ENCODE measurements at places on chromosomes 3 and 15.

DNA sequence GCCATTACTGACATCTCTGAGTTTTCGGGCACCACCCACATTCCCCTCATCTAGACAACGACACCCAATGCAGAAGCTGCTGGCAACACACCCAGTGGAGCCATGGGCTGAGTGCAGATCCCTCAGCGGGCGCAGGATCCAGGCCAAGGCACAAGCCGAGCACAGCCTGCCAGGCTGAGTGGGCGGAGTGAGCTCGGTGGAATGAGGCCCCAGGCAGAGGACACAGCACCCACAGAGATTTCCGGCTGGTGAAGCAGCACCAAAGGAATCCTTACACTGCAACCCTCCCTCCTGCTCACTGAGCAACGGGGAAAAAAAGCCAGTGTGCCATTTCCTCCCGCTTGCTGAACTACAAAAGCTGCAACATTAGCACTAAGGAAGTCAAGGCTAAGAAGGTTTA lies 34.3 kb downstream of the ZMAT3 start:
- no peaks in the 10 kb centered on the region for H3K27me3 ChIP-seq
- H3K4me1 ChIP-seq, result peaks cover 3% of the 10 kb centered on the region
- no peaks in the 10 kb centered on the region for H3K36me3 ChIP-seq
- no peak overlapping the region for H3K4me3 ChIP-seq
- H3K27ac ChIP-seq, result no peak overlapping the region

DNA sequence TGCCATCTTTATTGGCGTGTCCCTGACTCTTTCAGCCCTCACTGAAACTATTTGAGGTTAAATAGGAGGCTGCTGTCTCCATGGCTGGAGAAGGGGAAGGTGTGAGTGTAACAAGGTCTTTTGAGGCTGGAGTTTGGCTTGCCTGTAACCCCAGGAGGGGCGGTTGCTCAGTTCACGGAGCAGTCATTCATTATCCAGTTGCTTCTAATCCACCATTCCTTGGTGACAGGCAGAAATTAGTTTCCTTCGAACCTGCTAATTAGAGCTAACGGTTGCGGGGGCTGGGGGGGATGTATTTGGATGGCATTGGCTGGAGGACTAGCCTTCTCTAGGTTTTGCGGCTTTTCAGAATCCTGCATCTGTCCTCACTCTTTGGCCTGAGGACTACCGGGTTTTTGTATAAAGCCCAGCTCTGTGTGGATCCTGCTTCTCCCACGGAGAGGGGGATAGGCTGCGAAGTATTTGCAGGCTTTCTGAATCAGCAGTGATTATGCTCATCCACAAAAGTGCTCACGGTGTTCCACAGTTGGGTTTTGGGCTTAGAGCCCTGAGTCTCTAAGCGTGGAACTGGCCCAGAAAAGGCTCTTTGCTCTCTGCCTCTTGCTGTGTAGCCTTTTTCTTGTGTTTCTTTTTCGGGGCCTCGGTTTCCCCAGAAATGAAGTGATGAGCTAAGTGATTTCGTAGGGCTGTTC lies 18.6 kb downstream of the FGD5 start:
- no peak overlapping the region for H3K27ac ChIP-seq
- no peaks in the 10 kb centered on the region for H3K27me3 ChIP-seq
- no peak for DNase-seq

- no peaks in the 10 kb centered on the region for H3K27me3 ChIP-seq
- DNase-seq, result no peak
- peaks cover 3% of the 10 kb centered on the region for H3K36me3 ChIP-seq
- no peak overlapping the region for H3K27ac ChIP-seq
- no peak overlapping the region for H3K4me3 ChIP-seq
These were observed 51.3 kb upstream of the SCAANT1 start for GRCh38 chr3:63963496-63963895.

DNA sequence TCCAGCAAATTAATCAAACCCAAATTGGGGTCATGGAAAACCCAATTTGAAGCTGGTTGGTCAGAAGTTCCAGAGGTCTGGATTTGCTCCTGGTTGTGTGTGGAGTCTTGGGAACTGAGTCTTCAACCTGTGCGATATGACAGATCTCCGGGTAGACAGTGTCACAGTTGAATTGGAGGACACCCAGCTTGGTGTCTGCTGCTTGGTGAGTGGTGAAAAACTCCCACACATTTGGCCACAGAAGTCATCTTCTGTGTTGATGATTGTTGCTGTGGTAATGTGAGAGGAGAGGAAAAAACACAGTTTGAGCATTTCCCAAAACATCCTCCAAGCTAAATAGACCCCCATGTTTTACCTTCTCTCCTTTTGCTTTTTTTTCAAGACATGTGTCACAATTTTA lies 218.1 kb downstream of the TP63 start:
- H3K27me3 ChIP-seq, result no peaks in the 10 kb centered on the region
- H3K4me3 ChIP-seq, result no peak overlapping the region
- no peaks in the 10 kb centered on the region for H3K36me3 ChIP-seq

GRCh38 chr15:98518823-98519561 lies 129.3 kb upstream of the IGF1R start:
- H3K4me3 ChIP-seq, result no peak overlapping the region
- no peaks in the 10 kb centered on the region for H3K27me3 ChIP-seq
- H3K36me3 ChIP-seq, result no peaks in the 10 kb centered on the region
- peaks cover 4% of the 10 kb centered on the region for H3K4me1 ChIP-seq

- H3K27me3 ChIP-seq, result peaks cover under 1% of the 10 kb centered on the region
- H3K4me1 ChIP-seq, result peaks cover 1% of the 10 kb centered on the region
- H3K27ac ChIP-seq, result no peak overlapping the region
- no peaks in the 10 kb centered on the region for H3K36me3 ChIP-seq
These were observed 96.0 kb downstream of the RPLP1 start for GRCh38 chr15:69548395-69549180.

- H3K36me3 ChIP-seq, result no peaks in the 10 kb centered on the region
- no peak overlapping the region for H3K27ac ChIP-seq
- H3K4me1 ChIP-seq, result no peaks in the 10 kb centered on the region
- H3K27me3 ChIP-seq, result peaks cover 2% of the 10 kb centered on the region
- no peak for DNase-seq
- H3K4me3 ChIP-seq, result no peak overlapping the region
These were observed 28.7 kb upstream of the ATP2B2 start for GRCh38 chr3:10534066-10534465.

- DNase-seq, result no peak
- no peak overlapping the region for H3K27ac ChIP-seq
- no peaks in the 10 kb centered on the region for H3K36me3 ChIP-seq
- no peak overlapping the region for H3K4me3 ChIP-seq
- no peaks in the 10 kb centered on the region for H3K27me3 ChIP-seq
These were observed 161.3 kb upstream of the CBLB start for GRCh38 chr3:106029954-106030626.

GRCh38 chr15:41309226-41309905 lies 23.0 kb downstream of the OIP5 start:
- H3K36me3 ChIP-seq, result peaks cover 2% of the 10 kb centered on the region
- DNase-seq, result no peak
- H3K27me3 ChIP-seq, result no peaks in the 10 kb centered on the region
- peaks cover 2% of the 10 kb centered on the region for H3K4me1 ChIP-seq
- H3K27ac ChIP-seq, result no peak overlapping the region
- H3K4me3 ChIP-seq, result no peak overlapping the region

DNA sequence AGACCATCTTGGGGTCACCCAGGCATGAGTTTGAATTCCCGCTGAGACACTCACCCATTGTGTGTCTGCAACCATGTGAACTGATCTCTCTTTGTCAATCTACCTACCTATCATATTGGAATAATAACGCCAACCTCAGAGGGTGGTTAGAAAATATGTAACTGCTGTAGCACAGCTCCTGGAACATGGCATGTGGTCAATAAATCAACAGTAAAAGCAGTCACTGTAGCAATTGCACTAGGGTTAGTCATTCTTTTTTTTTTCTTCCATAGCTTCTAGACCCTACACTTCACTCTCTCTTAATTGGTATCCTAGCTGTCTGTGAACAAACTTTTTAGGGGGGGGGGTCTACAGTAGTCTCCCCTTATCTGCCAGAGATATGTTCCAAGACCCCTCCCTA lies 64.2 kb upstream of the SLCO2A1 start:
- no peak for DNase-seq
- no peaks in the 10 kb centered on the region for H3K27me3 ChIP-seq
- no peak overlapping the region for H3K27ac ChIP-seq
- no peaks in the 10 kb centered on the region for H3K36me3 ChIP-seq

DNA sequence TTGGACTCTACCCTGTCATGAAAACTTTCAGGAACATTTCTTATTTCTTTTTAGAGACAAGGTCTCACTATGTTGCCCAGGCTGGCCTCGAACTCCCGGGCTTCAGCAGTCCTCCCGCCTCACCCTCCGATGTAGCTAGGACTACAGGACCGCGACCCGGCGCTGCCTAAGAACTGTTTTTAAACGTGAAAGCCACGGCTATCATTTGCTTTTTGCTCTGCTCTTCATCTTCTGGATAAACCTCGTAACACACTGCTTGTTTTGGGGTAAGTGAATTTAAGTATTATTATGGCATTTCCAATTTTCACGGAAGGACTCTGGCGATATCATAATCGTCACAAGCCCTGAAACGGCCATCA lies 14.3 kb upstream of the CCNL1 start:
- DNase-seq, result no peak
- peak overlapping the region; percentile 51 for H3K4me3 ChIP-seq
- H3K4me1 ChIP-seq, result peaks cover 6% of the 10 kb centered on the region
- H3K27ac ChIP-seq, result peak overlapping the region; percentile 98

DNA sequence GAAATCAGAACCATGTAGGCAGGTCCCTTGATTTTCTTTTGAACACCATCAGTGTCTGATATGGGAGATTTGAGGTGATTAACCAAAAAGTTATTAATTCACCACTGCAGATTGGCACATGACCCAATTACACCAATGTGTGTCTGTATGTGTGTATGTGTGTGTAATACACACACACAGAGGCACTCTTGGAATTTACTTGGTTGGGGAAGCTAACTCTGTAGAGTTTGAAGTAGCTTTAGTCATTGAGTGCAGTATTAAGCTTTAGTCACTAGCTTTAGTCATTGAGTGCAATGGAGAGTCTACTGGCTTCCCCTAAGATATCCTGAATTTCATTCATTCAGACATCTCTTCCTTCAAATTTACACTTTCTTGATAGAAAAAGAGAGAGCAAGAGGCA lies 109.4 kb upstream of the C15orf61 start:
- H3K27me3 ChIP-seq, result no peaks in the 10 kb centered on the region
- H3K27ac ChIP-seq, result no peak overlapping the region
- H3K36me3 ChIP-seq, result no peaks in the 10 kb centered on the region
- H3K4me3 ChIP-seq, result no peak overlapping the region
- no peak for DNase-seq

- no peaks in the 10 kb centered on the region for H3K4me1 ChIP-seq
- H3K4me3 ChIP-seq, result no peak overlapping the region
- H3K27me3 ChIP-seq, result no peaks in the 10 kb centered on the region
- peak; percentile 83 for DNase-seq
These were observed 64.5 kb downstream of the KLHL25 start for GRCh38 chr15:85730001-85730820.

- H3K4me3 ChIP-seq, result no peak overlapping the region
- H3K27ac ChIP-seq, result no peak overlapping the region
These were observed 117.6 kb upstream of the EIF1B start for GRCh38 chr3:40191850-40192448.
